COR-L47 (cell line): ENCODE measurements at places on chromosomes 12 and 14.

- peak; percentile 12 for DNase-seq
Measured at GRCh38 chr12:11630046-11630706, 19.3 kb upstream of the ETV6 start.

DNA sequence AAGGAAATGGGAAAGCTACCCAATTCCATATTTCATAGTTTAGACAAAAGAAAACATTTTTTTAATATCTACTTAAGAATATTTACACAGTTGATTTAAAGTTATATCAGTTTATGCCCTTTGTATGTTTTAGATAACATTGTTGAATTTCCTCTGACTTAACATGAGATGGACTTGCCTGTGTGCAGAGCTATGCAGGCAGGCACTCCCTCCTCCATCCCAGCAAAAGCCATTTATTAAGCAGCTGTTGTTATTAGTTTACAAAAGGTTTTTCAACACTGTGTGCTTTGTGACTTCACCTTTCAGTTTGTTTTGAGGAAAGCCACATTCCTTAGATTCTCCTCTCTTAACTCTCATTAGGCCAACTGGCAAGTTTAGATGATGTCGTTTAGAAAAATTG lies 337.5 kb upstream of the PDE3A start:
- DNase-seq: no peak

DNA sequence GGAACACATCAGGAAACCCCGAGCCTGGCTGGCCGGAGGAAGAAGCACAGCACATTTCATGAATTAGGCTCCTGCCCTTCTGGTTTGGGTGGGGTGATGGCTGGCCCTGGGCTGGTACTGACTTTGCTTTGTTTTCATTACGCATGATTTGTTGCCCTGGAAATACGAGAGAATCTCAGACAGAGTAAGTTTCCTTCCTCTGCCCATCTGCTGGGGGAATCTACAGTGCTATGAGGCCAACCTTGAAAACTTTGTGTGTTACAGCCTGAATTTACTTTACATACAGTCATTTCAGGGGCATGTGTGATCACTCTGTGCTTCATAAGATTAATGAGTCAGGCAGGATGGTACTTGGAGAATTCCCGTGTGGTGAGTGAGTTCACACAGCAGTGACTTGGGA lies 20.5 kb upstream of the SLC5A8 start:
- no peak for DNase-seq

- no peak for DNase-seq
Measured at GRCh38 chr12:70074510-70074909, 168.7 kb upstream of the CNOT2 start.

DNA sequence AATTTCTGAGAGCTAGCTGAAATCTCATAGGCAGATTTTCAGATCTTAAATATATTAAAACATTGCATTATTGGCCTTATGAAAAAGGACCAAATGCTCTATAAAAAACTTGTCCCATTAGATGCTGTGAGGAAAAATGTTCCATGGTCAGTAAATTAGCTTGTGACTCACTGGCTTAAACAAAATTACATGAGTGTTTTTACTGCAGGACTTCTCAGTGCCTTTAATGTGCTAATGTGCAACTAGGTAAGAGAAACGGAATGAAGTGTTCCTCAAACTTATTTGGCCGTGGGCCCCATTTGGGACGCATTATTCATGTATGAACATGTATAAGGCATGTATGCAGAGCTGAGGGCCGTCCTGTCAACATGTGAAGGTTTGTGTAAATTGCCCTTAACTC lies 41.7 kb downstream of the MYRFL start:
- DNase-seq: no peak

- DNase-seq: no peak
Measured at GRCh38 chr14:93299416-93299815, 33.4 kb downstream of the BTBD7 start.

GRCh38 chr12:946212-946611 lies 3.3 kb downstream of the RAD52 start:
- no peak for DNase-seq

DNA sequence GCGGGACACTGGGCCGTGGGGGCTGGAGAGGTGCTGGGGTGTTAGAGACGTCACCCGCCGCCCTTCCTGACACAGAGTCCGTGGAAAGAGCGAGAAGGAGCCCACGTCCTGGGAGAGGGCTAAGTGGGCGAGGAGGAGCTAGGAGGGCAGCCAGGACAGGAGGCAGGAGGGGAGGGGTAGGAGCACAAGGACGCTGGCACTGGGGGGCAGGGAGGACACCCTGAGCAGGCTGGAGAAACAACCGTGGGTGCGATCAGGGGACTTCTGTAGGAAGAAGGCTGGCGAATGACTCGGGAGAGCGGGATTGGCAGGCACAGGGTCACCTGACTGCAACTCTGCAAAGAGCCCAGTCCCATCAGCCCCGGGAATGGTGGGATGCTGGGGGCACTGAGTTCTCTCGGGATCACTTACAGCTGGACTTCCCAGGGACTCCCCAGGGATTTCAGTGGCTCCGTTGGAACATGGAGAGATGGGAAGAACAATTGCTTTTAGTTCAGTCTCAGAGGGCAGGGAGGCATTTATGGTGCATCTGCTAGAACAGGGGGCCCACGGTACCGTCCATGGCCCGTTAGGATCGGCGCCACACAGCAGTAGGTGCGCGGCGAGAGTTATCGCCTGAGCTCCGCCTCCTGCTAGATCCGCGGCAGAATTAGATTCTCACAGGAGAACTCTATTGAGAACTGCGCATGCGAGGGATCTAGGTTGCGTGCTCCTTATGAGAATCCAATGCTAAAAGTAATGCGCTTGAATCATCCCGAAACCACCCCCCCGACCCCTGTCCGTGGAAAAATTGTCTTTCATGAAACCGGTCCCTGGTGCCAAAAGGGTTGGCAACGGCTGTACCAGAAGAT lies 24.3 kb downstream of the UBR7 start:
- DNase-seq: peak; percentile 62

DNA sequence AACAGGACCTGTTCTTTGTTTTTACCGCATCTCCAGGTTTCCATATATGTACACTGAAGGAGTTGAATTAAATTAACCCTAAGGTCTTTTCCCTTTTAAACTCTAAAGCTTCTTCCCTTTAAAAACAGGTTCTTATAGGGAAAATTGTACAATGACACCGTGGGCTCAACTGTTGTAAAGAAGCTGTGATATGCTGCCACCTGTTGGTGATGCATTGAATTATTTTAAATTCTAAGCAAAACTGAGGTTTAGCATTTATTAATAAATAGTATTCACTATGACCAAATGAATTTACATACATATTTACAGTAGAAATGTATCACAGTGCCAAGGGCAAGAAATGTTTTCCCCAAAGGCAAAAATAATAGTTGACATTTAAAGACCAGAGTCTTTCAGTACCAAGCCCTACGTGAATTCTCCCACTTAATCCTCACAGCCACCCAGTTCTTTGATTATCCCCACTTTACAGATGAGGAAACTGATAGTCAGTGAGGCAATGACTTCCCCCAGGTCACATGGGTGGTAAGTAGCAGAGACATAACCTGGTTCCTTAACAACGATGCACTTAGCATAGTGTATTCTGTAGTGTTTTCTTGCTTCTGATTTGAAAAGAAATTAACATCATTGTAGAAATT lies 35.7 kb upstream of the TMEM263 start:
- peak; percentile 35 for DNase-seq

- DNase-seq: no peak
Measured at GRCh38 chr12:130253866-130254265, 83.8 kb upstream of the PIWIL1 start.

DNA sequence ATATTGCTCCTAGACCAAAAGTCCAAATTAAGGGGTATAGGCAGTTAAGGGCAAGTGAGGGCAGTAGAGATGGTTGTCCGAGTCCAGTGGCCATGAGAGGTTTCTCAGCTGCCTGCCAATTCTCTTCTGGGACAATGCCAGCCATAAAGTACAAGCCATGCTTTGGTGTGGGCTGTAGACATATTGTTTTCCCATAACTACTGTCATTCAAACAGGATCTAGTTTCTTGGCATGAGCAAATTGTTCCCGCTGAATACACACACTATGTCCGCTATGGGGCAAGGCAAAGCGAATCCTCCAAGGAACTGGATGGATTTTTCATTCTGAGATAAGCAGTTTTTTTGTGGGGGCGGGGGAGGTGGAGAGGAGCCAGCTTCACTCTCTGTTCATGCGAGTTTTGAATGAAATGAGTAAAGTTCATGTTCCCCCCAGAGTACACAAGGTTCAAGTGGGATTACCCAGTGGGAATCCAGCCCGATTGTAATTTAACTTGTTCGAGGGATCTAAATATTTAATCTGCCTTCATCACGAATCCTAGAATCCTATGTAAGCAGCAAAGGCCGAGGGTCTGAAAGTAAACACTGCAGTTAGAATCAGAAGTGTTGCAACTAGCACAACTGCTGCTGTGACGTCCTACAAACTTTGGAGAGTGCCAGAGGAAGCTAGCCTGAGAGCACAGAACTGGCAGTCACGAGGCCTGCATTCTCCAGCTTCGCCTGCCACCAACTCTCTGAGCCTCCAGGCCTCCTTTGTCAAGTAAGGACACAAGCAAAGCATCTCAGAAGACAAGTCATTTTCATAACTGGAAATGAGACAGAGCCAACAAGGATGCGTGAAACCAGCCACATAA lies 137.0 kb downstream of the CRADD start:
- no peak for DNase-seq

- no peak for DNase-seq
Measured at GRCh38 chr14:83873669-83874068, 1656.3 kb upstream of the FLRT2 start.

- DNase-seq: no peak
Measured at GRCh38 chr12:13462450-13462849, 265.9 kb downstream of the EMP1 start.

DNA sequence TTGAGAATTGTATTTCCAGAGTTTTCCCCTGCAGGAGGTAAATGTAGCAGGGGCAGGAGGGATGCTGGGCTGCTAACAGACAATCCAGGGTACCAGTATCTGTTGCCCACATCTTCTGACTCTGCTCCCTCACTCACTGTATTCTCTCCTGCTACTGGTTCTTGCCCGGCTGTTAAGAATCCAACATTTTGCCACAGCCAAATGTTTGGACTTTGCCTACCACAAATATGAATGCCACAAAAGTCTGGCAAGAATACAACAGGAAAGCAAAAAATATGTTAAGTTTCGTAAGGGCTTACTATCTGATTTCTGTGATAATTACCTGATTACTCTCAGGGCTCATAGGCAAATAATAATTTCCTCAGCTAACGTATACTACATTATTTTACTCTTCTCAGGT lies 160.0 kb downstream of the BCAT1 start:
- no peak for DNase-seq

DNA sequence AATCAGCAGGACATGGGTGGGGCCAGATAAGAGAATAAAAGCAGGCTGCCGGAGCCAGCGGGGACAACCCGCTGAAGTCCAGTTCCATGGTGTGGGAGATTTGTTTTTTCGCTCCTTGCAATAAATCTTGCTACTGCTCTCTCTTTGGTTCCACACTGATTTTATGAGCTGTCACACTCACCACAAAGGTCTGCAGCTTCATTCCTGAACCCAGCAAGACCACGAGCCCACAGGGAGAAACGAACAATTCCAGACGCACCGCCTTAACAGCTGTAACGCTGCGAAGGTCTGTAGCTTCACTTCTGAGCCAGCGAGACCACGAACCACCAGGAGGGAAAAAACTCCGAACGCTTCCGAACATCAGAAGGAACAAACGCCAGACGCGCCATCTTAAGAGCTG lies 2.8 kb upstream of the CNIH1 start:
- no peak for DNase-seq

DNA sequence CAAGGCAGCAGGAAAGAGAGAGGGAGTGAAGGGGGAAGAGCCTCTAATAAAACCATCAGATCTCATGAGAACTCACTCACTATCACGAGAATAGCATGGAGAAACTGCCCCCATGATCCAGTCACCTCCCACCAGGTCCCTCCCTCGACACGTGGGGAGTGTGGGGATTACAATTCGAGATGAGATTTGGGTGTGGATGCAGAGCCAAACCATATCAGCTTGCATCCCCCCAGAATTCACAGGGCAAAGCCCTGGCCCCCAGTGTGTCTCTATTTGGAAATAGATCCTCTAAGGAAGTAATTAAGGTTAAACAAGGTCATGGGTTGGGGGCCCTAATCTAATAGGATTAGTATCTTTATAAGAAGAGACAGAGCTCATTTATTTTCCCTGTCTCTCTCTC lies 56.1 kb upstream of the TCL1A start:
- no peak for DNase-seq

GRCh38 chr12:124620606-124621295 lies 53.3 kb upstream of the NCOR2 start:
- DNase-seq: no peak

DNA sequence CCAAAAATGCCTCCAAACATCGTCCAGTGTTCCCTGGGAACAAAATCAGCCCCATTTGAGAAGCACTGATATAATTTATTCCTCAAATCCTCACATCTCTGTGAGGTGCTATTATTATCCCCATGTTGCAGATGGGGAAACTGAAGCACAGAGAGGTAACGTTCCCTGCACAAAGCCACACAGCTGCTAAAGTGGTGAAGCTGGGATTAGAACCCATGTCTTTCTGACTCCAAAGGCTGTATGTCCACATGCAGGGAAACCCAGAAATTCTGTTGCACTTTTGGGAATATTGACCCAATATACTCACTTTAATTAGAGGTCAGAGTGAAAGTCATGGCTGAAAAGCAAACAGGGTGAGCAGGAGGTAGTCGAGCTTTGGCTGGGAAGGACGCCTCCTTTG lies 19.1 kb upstream of the WSCD2 start:
- no peak for DNase-seq

DNA sequence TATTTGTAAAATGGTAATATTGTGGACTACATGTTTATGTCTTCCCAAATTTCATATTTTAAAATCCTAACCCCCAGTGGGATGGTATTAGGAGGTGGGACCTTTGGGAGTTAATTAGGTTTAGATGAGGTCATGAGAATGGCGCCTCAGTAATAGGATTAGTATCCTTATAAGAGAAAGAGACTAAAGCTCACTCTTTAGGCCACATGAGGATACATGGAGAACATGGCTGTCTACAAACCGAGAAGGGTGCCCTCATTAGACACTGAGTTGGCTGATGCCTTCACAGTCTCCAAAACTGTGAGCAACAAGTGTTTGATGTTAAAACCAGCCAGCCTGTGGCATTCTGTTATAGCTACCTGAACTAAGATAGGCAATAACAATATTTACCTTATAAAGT lies 58.3 kb upstream of the OTOGL start:
- DNase-seq: no peak

GRCh38 chr14:73842851-73843250 lies 8.8 kb upstream of the PTGR2 start:
- DNase-seq: no peak
